T-cell (primary cell): ENCODE measurements at places on chromosomes 3 and 15.

DNA sequence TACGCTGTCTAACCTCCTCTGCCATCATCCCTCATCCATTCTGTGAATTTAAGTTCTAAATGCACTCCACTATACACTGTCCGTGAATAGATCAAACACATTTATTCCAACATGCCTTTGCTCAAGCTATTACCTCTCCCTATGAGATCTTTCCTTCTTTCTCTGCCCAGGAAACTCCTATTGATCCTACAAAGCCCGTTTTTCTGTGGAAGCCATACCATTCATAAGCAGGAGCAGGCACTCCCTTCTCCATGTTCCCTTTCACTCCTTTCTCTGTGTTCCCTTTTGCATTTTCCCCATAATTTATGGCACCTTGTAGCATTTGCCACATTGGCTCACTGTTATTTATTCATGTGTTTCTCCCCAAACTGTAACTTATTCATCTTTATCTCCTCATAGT, 501.6 kb downstream of the MAGI1 start:
- DNase-seq = no peak

- DNase-seq = no peak
Measured at GRCh38 chr3:55658270-55658669, 171.2 kb upstream of the WNT5A start.

GRCh38 chr3:33114622-33115023, 809 bp downstream of the CRTAP start:
- DNase-seq = no peak

DNA sequence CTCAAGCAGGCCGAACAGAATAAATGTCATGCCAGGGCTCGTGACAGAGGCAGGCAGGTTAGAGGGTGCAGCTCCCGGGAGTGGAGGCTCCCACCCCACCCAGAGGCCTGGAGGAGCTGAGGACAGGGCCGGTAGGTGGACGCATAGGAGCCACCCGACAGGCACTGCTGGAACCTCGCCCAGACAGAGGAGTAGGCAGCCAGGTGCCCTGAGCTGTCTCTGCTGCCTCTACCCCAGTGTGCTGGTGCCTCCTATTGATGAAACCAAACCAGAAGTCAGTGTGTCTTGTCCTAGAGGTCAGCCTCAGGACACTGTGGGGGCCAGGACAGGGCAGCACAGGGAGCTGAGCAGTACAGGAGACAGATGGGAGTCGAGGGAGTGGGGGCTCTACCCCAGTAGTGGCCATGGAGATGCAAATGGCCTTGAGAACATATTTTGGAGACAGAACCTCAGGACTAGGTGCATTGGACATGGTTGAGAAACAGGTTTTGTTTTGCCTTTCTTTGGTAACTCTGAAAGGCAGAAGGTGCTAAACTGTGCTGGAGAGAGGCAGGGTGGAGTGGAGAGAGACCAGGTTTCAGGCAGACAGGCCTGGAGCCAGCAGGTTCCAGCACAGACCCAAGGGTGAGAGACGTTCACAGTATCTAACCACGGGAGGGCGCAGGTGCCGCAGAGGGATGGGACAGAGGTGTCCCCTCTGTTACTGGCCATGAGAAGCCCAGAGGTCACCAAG, 15.4 kb upstream of the KLF15 start:
- no peak for DNase-seq

DNA sequence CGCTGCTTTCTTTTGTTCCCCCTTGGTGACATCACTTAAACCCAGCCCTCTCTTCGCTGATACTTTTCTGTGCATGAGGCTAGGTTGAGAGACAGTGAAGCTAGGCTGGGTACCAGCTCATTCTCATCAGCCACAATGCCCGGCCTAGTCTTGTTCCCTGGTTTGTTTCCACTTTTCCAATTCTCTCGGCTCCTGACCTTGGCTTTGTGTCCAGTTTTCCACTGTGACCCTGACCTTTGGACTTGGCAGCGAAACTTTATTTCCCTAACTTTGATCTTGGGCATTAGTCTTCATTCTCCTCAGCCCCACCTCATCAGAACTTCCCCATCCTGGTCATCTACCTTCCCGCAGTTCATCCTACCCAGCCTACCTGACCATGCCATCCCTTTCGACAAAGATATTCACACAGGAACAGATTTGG, 908 bp upstream of the ADPGK start:
- peak; percentile 44 for DNase-seq

DNA sequence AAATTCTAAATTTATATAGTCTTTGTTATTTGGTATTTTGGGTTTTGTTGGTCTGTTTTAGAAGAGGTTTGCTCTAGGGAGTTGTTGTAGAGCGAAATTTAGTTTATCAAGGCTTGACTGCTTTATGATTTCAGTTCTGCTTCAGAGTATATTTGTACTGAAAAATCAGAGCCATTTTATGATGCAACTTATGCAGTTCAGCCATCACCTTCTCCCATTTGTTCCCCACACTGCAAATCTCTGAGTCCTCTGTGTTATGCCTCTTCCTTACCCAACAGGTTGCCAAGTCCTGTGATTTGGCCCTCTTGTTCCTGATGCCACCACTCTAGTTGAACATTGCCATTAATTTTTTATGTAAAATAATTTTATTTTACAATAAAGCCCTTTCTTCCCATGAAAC, 140.4 kb downstream of the ZNF609 start:
- no peak for DNase-seq

- no peak for DNase-seq
Measured at GRCh38 chr3:94130690-94131089, 67.8 kb downstream of the NSUN3 start.

- DNase-seq = no peak
Measured at GRCh38 chr3:171757361-171758034, 52.8 kb downstream of the PLD1 start.

DNA sequence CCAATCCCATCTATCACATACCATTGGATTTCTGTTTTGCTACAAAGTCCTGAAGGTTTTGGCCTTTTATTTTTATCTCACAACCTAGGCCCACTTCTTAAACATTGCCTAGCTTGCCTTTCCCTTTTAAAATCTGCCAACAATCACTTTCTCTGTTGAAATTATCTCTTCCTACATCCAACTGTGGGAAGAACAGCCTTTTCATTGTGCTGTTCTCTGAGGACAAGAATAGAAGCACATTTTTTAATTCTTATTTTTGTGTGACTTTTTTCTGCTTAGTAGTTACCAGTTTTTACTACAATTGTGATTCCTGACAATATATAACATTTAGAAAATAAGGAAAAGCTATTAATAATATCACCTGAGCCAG, 159.2 kb downstream of the CNTN6 start:
- no peak for DNase-seq

- DNase-seq = no peak
Measured at GRCh38 chr3:86771741-86772512, 219.0 kb downstream of the VGLL3 start.

GRCh38 chr3:158405507-158405906, 165.5 kb upstream of the MLF1 start:
- no peak for DNase-seq

DNA sequence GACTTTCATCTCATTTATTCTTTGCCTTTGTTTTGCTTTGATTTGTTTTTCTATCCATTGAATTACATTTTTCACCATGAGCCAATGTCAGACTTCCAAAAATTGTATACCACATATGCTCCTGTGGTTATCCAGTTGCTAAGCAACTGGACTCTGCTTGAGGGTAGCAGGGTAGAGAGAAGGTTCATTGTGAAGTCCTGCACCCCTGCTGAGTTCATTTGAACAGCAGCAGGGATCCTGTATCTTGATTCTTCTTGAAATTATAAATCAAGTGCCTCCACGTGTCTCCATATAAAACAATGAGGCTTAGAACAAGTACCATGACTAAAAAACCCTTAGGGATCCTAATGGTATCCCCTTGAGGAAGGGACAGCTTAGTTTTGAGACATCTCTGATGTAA, 449.3 kb downstream of the ROBO2 start:
- DNase-seq = no peak

GRCh38 chr3:164418414-164418813, 659.9 kb downstream of the SI start:
- DNase-seq = no peak

DNA sequence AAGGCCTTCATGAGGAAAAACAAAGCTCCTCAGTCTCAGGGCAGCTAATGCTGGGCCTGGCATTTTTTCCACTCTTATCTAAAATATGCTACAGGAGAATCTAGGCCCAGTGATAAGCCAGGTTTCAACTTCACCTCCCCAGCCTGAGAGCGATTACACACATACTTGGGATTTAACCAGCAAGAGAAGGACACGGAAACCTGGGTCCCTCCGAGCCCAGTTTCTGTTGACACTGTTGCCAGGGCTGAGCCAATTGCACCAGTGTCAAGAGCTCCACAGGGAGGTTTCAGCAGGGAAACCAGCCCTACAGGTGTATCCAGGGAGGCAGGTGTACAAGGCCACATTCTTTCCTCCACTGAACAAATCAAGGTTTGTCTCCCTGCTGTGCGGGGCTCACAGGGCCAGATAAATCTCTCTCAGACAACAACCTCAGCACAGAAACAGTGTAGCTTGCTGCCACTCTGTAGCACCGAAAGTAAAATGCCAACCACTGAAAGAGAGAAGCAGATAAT, 85.4 kb downstream of the MAGI1 start:
- no peak for DNase-seq

GRCh38 chr3:148736086-148736485, 38.4 kb downstream of the AGTR1 start:
- DNase-seq = no peak

GRCh38 chr3:14867936-14868570, 49.3 kb downstream of the FGD5 start:
- DNase-seq = no peak

DNA sequence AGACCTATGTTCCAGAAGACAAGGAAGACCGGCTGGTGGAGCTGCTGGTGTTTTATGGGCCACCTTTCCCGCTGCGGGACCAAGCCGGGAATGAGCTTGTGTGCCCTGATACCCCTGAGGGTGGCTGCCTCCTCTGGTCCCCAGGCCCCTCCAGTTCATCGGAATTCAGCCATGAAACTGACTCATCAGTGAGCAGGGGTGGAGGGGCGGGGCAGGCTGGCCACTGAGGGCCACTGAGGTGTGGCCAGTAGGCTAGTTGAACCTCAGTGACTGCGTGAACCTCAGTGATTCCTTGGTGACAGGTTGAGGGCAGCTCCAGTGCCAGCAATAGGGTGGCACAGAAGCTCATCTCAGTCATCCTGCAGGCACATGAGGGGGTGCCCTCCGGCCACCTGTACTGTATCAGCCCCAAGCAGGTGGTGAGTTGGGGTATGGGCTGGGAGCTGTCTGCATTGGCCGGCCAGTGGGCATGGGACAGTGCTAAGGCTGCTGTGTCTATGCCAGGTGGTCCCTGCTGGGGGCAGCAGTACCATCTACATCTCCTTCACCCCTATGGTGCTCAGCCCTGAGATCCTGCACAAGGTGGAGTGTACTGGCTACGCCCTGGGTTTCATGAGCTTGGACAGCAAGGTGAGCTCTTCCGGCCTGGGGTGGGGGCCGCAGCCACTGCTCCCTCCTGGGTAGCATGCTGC, 20.3 kb downstream of the ACAA1 start:
- no peak for DNase-seq

DNA sequence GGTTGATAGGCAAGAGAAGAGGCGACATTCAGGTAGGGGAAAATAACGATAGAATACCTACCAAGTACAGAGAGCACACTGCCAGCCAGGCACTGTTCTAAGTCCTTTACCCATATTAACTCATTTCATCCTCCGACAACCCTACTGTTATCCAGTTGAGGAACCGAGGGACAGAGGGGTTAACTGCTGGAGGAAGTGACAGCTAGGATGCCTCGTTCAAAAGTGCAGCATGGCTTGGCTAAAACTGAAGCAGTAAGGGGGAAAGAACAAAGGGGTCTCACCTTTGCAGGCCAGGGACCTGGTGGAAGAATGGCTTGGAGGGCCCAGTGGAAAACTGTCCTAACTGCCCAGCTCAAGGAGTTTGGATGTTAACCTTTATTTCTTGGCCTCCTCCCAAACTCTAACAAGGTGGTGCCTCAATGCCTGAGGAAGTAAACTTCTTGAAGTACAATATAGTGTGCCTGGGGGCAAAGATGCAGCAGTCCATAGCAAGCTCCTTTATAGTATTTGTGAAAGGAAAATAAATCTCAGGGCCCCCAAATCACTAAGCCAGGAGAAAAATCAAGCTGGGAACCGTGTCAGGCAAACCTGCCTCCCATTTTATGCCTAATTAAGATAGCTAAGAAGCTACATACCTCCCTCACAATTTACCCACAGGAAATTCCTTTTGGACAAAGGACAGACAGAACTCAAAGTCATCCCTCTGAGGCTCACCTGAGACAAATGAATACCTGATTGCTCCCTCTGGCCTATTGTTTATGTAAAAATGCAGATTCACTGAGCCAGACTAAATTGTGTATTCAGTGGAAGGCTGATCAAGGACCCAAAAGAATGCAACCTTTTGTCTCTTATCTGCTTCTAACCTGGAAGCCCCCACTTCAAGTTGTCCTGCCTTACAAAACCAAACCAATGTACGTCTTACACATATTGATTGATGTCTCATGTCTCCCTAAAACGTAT, 1.6 kb upstream of the ITGB5 start:
- DNase-seq = no peak

DNA sequence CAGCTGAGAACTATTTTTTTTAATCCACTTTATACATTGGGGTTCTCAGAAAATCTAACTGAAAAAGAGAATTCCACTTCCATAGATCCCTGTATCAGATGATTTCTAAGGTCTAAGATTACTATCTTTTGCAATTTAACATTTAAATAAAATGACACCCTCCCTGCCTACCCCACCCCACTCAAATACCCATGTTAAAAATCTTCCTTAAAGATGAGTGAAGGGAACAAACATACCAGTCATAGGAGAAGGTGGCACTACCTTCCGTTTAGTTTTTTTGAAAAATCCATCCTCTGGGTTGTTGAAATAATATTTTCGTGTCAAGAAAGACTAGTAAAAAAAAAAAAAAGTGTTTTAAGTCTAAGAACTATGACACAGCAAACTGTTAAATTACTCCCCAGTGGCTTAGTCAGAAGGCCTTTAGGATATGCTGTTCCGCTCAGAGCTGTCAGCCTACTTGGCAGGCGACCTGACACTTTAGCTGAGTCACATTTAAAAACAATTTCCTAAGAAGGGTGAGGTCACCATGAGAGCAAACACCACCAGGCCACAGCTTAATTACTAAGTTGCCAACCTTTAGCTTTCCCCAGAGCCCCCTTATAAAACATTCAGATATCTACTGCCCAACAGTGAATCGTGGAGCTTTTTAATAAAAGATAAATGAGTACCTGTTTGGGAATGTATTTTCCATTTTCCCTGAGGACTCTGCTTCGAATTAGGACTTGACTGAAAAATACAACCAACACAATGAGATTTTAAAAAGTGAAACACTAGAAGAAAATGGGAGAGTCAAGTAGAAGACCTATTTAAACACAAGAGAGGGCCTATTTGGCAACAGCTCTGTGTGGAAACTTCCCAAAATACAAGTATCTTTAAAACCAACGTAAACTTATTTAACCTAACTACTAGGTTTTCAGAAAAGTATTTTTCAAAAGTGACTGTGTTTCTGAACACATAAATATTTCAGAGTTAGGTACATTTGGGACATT, 9.6 kb downstream of the EMC3 start:
- no peak for DNase-seq
